ENCODE measurements at places on chromosomes 4 and X.

DNA sequence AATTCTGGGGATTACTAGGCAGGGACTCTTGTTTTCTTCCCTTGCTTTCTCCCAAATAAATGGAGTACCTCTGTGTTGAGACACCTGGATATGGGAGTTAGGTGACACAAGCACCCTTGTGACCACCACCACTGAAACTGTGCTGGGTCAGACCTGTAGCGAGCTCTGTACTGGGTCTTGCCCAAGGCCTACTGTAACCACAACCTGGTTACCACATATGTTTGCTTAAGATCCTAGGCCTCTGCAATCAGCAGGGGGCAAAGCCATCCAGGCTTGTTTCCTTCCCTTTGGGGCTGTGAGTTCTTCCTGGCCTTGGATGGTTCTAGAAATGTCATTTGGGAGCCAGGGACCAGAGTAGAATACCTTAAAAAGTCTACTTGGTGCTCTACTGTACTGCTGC, 49.4 kb downstream of the LPAR4 start:
- no peak for DNase-seq

DNA sequence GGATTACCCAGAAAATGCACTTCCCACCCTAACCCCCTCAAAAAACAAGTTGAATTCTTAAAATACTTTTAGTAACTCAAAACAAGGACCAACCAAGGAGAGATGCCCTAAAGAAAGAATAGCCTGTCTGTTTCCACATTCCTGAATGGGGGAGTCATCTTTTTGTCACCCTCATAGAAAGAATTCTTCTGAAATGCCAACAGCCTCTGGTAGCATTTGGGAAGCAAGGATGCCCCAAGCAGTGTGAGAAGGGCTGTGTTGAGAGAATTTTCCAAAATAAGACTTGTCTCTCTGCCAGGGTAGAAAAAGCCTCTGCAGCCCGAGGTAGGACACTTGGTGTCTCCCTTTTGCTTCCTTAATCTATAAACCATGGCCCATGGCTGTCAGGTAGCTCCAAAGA, 173.1 kb upstream of the VCX3A start:
- DNase-seq, result no peak

- DNase-seq, result no peak
Measured at GRCh38 chrX:17247144-17247543, 127.9 kb upstream of the NHS start.

GRCh38 chr4:2829933-2830451, 13.7 kb upstream of the ADD1 start:
- no peak for DNase-seq

- DNase-seq, result no peak
Measured at GRCh38 chr4:75169427-75169826, 236.5 kb downstream of the PARM1 start.

DNA sequence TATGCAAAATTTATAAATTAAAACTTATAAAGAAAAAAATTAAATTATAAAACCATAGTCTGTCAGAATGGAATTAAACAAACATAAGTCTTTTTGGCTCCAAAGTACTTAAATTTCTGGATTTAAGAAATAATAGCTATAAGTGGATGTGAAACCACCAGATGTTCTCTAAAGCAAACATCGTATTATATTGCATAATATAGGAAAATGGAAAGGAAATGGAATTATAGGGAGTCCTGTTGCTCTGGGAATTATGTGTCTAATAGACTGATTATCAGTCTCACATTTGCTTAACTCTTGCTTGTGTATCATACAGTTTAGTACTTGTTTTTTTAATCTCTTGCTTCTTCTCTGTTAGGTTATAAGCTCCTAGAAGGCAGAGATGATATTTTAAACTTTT, 819.2 kb downstream of the RAPGEF2 start:
- DNase-seq, result no peak
